Cerebellar nuclear complex (tissue), 1 donor: ENCODE measurements at places on chromosomes 4 and X.

GRCh38 chr4:64200001-64200555, 209.2 kb downstream of the TECRL start:
- DNase-seq: no peak

GRCh38 chrX:155179346-155179997, 36.8 kb upstream of the VBP1 start:
- no peak for DNase-seq

DNA sequence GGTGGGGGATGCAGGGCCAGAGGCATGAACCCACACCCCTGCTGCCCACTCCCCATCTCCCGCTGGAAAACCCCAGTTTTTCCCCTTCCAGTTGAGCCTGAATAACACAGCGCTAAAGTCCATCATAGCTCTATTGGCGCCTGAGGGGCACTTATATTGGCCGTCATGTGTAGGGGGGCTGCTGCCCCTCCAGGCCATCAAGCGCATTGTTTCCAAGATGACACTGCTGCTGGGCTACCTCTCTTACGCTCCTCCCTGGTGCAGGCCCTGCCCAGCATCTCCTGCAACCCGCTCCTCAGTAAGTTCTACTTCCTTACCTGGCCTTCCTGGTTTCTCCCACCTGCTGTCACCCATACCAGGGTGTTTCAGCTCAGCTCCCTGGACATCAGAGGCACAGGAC, 205.0 kb upstream of the RPL34 start:
- DNase-seq: no peak

DNA sequence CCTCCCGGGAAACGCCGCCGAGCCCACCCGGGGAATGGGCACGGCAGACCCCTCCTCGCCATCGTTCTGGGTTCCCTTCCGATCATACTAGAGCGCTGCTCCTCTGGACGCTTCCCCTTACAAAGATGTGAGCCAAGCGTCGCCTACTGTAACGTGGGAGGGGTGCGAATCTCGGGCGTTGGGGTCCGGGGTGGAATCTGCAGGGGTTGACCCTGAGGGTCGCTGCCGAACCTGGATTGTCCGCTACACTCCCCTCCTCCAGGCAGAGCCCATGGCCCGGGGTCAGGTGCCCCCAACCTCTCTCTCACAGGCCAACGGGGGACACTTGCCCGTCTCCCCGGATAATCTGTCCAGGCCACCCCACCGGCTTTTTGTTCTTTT, 13.8 kb downstream of the BCOR start:
- DNase-seq: no peak

DNA sequence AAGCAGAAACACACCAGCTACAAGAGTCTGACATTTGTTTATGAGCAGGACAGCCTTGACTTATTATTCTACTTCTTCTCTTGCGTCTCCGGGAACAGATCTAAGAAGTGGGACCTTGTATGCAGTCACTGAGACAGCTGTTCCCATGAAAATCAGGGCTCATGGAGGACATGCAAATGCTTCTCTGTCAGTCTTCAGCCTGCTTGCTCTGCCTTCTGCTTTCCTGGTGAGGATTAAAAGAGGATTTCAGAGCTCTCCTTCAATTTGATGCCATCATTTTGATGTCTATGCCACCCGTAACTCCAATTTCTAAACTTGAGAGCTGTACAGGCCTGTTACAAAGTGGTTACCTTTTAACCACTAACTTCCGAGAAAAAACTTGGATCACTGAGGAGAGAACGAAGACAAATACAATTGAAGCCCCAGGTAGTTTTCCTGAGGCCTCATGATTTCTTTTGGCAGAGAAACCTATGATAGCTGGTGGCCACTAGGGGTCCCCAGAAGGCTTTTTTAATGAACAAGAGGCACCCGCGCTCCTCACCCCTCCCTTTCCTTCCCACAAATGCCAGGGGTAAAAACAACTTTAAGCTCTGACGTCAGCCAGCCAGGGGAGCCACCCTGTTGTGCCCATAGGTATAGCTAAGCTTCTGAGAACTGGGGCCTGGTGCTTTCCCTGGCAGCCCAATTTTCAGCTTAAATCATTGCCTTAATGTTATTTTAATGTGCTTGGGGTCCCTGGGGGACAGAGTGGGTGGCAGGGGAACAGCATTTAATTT, 97.0 kb downstream of the DDIT4L start:
- peak; percentile 59 for DNase-seq

GRCh38 chrX:123222920-123223319, 38.8 kb downstream of the GRIA3 start:
- no peak for DNase-seq

- no peak for DNase-seq
Measured at GRCh38 chrX:22526339-22526738, 253.6 kb downstream of the CBLL2 start.

GRCh38 chr4:98524230-98524629, 134.2 kb downstream of the TSPAN5 start:
- DNase-seq: no peak

DNA sequence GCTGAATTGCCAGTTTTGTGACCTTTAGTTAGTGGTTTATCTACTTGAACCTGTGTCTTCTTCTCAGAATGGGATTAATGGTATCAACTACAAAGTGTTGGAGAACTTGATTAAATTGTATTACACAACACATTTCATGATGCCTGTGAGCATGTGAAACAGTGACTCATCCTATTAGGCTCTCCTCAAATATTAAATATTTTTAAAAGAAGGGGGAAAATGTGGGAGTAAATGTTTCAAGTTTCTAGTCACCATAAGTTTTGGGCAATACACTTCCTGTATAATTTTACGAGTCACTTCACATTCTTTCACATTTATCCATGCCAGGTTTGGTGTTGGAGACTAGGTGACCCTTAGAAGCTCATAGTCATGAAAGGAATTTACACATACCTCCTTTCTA, 147.0 kb downstream of the HS3ST1 start:
- DNase-seq: no peak

DNA sequence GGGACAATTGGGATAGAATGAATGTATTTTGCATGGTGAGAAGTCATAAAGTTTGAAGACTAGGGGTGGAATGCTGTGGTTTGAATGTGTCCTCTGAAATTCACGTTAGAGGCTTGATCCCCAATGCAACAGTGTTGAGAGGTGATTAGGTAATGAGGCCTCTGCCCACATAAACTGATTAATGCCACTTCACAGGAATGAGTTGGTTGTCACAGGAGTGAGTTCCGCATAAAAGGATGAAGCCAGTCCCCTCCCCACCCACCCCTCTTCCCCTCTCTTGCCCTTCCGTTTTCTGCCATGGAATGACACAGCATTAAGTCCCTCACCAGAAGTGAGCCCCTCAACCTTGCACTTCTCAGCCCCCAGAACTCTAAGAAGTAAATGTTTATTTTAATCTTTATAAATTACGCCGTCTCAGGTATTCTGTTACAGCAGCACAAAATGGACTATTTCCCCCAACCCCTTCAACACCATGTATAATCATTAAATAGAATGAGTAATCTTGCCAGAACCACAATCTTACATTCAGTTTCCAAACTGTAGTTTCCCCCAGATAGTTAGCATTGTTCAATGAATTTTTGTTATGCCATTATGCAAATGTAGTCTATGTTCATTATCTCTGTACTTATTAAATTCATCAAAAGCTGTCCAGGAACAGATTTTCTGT, 5.5 kb upstream of the MMAA start:
- no peak for DNase-seq

DNA sequence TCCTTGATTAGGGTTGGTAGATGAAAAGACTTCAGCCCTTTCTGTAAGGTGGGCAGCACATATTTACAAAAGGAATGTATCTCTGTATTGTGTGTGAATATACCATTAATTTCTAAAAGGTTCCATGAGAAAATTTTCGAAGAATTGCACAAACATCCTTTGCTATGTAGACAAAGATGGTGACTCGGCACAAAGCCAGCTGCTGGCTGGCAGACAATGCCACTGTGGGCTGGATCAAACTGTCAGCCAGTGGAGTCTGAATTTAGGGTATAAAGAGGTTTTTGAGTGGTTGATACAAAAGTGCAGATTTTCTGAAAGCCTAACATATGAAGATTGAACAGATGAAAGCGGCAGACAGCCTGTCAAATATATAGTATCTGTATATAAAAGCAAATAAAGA, 5.6 kb upstream of the TXK start:
- no peak for DNase-seq

- no peak for DNase-seq
Measured at GRCh38 chr4:139535871-139536234, 20.2 kb downstream of the SETD7 start.

DNA sequence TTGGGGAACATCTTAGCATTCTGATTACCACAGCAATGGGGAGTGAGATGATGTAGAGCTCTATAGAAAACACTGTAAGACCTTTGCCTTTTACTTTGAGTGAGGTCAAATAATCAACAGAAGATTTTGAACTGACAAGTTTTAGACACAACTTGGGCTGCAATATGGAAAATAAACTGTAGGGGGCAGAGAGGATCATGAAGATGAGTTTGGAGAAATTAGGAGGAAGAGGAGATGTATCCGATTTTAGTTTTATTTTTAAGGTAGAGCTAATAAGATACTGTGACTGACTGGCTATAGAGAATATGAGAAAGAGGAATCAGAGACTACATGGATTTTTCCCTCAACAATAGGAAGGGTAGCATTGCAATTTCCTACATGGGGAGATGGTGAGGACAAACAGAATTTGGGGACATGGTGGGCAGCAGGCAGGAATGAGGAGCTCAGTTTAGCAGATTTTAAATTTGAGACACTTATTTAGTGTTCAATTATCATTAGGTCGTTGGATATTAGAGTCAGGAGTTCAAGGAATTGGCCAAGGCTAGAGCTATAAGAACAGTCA, 563.1 kb downstream of the INPP4B start:
- DNase-seq: no peak

DNA sequence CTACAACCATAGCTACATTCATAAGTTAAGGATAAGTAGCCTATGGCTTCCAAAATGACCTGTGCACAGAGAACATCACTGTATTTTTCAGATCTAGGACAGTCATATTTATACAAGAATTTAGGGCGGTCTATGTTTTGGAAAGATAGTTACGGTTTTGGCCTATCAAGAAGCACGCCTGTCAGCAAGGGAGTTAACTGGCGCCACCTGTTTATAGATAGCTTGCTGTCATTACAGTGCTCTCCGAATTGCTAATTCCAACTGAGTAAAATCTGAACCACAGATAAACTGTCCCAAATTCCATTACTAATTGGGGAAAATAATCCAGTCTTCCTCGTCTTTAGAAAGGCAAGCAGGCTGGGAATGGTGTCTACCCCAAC, 646 bp downstream of the ABCB7 start:
- no peak for DNase-seq

GRCh38 chrX:123525123-123525725, 207.6 kb downstream of the THOC2 start:
- DNase-seq: no peak

DNA sequence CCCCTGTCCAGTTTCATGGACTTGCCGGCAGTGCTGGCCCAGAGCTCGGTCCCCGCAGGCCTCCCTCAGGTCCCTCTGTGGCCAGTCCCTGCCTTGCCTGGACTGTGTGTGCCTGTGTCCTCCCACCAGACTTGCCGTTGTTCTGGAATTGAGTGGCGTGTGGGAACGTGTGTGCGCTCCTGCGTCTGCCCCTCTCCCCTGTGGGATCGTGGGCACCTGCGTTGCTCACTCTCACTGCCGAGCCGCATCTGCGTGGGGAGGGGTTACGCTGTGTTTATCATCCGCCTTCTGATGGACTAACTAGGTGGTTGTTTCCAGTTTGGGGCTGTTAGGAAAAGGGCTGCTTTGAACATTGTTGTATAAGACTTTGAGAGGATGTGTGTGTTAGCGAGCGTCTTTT, 21.2 kb downstream of the PCGF3 start:
- no peak for DNase-seq

- DNase-seq: no peak
Measured at GRCh38 chr4:158778156-158778711, 9.4 kb downstream of the FNIP2 start.

GRCh38 chr4:39812500-39812899, 114.6 kb downstream of the UBE2K start:
- no peak for DNase-seq

DNA sequence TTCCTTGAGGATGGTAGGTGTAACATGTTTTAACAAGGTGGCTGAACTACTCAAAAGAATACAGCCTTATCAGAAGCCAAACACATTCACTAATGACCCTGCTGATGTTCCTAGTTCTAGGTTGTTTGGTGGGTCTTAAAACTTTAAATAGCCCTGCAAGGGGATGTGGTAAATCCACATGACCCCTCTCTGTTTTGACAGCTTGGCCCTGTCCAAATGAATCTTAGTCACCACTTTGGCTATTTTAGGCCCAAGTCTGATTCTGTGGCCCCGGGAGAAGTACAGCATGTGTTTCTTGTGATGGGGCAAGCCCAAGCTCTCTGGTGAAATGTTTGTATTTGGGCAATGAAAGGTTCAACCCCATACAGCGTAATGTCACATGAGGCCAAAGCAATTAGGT, 54.5 kb upstream of the GPR34 start:
- DNase-seq: no peak

DNA sequence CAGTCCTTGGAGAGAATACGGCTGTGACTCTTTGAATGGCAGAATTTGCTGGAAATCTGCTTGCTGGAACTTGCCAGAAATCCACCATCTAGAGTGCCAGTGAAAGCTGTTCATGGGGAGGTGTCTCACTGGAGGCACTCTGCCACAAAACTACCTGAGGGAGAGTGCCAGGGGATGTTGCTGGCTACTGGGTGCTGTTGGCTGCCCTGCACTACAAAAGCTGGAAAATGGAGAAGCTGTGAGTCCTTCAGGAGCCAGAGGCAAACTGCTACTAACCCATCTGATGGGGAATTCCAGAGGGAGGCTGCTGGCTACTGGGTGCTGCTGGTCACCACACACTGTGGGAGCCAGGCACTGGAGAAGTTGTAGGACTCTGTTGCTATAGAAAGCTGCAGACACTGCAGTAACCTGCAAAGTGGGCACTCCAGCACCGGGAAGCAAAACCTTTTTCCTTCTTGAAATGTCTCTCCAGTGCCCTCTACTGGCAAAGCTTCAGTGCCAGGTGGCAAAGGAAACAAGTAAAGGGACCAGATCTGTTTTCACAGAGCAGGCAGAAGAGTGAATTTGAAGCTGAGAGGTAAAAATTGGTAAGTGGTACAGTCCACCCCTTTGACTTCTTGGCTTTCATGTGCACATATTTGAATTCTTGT, 47.8 kb upstream of the HSD17B10 start:
- peak; percentile 55 for DNase-seq

DNA sequence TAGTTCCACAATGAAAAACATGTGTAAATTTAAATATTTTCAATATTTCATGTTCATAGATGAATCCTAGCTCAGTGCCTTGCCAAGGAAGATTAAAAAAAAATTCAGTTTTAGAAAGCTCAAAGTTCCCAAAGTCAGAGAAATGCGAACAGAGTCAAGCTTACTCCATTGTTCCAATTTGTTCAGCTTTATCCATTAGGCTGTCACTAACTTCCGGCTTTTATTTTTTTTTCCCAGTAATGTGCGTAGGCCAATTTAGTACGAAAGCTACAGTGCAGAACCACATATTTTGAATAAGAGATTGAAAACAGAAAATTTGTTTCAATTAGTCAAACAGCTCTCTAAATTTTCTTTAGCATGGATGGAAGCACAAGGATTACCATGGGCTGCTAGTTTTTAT, 23.1 kb upstream of the KLHL2 start:
- DNase-seq: no peak

- no peak for DNase-seq
Measured at GRCh38 chrX:103464072-103464773, 55.1 kb downstream of the RAB40A start.
